ENCODE measurements at places on chromosomes 11 and 22.
A peak's percentile ranks its signal among the peaks of the same experiment; 100 is the strongest.

DNA sequence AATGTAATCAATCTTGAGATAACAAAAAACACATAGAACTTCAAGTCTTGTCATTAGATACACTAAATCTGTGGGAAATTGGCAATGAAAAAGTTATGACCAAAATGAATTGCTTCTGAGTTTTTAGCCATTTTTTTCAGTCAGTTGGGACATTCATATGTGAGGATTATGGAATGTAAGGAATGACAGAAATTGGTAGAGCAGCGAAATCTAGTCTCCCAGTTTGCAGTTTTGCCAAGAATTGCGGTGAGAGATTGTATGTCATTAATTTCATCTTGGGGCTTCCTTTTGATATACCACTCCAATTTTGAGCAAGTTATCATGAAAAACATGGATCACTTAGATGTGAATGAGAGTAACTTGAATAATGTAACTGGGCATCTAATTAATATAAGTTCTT, 49.9 kb downstream of the SIK2 start:
- DNase-seq = no peak

DNA sequence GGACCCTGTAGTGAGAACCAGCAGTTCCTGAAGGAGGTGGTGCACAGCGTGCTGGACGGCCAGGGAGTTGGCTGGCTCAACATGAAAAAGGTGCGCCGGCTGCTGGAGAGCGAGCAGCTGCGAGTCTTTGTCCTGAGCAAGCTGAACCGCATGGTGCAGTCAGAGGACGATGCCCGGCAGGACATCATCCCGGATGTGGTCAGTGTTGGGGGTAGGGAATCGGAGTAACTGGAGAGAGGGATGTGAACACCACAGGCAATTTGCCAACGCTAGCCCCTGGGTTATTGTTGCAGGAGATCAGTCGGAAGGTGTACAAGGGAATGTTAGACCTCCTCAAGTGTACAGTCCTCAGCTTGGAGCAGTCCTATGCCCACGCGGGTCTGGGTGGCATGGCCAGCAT, 19.9 kb downstream of the MADD start:
- DNase-seq = no peak

- DNase-seq = no peak
Observed at GRCh38 chr11:35661534-35661933, 1.0 kb upstream of the TRIM44 start.

DNA sequence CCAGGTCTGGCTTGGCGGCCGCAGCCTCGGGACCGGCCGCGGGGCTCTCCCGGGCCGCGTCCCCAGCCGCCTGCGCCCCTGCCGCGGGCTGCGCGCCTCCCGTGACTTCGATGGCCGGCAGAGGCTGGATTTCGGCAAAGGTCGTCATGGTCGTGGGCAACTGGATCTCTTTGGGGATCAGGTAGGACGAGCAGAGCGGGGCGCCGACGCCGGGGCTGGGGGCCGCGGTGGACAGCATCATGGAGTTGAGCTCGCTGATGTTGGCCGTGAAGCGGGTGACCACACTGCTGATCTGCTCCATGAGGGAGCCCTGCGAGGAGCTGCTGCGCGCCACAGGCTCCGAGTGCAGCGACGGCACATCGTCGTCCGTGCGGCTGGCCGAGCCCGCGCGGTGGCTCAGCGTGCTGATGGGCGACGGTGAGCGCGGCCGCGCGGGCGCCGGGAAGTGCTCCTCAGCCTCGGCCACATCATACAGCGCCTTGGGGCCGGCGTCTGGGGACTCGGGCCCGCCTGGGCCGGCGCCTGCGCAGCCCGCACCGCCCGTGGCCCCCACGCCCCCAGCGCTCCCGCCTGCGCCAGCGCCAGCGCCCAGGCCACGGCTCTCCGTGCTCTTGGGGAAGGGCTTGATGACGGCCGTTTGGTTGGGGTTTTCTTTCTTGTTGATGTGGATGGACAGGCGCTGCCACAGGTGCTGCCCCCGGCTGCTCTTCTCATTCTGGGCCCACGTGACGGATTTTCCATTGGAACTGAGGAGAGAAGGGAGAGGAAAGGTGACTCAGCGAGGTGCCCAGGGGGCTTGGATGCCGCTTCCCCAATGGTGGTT, 171.4 kb upstream of the CTSC start:
- DNase-seq = peak; percentile 52

GRCh38 chr11:15195454-15196200, 80.9 kb downstream of the INSC start:
- DNase-seq = no peak

GRCh38 chr11:108223348-108224149, 682 bp downstream of the ATM start:
- no peak for DNase-seq

DNA sequence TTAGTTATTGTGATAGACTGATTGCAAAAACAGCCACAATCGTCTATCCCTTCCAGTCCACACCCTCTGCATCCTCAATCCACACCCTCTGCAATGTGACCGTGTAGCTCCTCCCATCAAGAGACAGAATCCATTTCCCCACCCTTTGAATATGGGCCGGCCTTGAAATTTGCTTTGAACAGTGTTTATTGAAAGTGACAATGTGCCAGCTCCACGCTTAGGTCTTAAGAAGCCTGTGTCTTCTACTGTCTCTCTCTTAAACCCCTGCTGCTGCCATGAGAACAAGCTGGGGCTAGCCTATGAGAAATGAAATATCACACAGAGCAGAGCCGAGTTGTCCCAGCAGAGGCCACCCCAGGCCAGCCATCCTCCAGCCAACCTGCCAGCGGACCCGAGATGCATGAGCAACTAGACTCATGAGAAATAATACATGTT, 22.3 kb upstream of the MICAL2 start:
- DNase-seq = peak; percentile 79

- DNase-seq = peak; percentile 95
Observed at GRCh38 chr11:130449996-130450769, 1.7 kb downstream of the ADAMTS15 start.
